ENCODE measurements at places on chromosomes 7 and 10.

GRCh38 chr10:2488446-2489005 lies 578.8 kb upstream of the PFKP start:
- DNase-seq: no peak

DNA sequence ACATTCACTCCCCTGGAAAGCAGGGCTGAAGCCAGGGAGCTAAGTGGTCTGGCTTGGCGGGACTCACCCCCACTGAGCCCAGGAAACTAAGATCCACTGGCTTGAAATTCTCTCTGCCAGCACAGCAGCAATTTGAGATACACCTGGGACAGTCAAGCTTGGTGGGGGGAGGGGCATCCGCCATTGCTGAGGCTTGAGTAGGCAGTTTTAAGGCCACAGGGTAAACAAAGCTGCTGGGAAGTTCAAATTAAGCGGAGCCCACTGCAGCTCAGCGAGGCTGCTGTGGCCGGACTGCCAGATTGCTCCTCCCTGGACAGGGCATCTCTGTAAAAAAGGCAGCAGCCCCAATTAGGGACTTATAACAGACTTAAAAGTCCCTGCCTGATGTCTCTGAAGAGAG lies 108.2 kb upstream of the FAM13C start:
- no peak for DNase-seq

GRCh38 chr10:26887611-26888215 lies 27.0 kb upstream of the ABI1 start:
- DNase-seq: no peak

DNA sequence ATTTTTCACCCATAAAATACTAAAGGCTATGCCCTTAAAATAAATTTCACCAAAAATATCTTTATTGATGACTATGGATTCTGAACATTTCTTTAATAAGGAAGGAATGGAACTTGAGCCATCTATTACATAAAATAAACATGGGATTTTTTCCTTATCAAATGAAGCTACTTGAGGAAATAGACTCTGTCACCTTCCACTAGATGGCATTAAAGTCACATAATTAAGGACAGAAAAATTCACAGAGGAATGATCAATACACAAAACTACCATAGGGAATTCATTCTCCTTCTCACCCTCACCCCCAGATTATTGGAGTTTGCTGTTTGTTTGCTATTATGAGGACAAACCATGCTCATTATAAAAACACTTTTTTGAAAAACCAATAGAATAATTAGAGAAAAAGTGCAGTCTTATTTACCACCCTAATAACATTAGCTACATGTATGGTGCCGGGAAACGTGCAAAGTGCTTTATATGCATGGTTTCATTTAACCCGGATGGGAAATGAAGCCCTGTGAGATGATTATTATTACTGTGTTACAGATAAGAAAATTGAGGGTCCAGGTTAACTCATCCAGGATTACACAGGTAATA lies 21.1 kb upstream of the FOXI2 start:
- no peak for DNase-seq

Measured in activated CD8-positive, alpha-beta memory T cell treated with anti-CD3 and anti-CD28 coated beads for 1 hour (primary cell).